ENCODE measurements at places on chromosomes 16 and 17.
A peak's percentile ranks its signal among the peaks of the same experiment; 100 is the strongest.

DNA sequence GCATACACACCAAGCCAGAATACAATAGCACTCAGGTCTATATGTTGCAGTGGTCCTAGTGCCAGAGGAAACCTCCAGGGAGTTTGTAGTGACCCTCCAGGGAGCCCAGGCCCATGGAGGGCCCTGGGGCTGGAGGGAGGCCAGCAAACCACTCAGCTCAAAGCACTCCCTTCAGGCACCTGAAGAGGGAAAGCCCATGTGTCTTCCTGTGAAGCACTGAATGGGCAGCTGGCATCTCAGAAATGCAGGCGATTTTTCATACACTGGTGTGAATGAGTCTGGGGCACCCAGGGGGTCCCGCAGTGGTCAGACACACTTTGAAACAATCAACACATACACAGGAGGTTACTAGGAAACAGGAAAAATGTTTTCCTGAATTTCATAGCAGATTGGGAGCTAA lies 12.8 kb downstream of the TBC1D26 start:
- DNase-seq: peak; percentile 11

GRCh38 chr17:72687886-72688285 lies 404.6 kb downstream of the SLC39A11 start:
- peak; percentile 54 for DNase-seq

GRCh38 chr16:73956587-73957494 lies 339.8 kb upstream of the PSMD7 start:
- DNase-seq: peak; percentile 11

- DNase-seq: no peak
Observed at GRCh38 chr16:89268585-89268984, 51.1 kb downstream of the ZNF778 start.

DNA sequence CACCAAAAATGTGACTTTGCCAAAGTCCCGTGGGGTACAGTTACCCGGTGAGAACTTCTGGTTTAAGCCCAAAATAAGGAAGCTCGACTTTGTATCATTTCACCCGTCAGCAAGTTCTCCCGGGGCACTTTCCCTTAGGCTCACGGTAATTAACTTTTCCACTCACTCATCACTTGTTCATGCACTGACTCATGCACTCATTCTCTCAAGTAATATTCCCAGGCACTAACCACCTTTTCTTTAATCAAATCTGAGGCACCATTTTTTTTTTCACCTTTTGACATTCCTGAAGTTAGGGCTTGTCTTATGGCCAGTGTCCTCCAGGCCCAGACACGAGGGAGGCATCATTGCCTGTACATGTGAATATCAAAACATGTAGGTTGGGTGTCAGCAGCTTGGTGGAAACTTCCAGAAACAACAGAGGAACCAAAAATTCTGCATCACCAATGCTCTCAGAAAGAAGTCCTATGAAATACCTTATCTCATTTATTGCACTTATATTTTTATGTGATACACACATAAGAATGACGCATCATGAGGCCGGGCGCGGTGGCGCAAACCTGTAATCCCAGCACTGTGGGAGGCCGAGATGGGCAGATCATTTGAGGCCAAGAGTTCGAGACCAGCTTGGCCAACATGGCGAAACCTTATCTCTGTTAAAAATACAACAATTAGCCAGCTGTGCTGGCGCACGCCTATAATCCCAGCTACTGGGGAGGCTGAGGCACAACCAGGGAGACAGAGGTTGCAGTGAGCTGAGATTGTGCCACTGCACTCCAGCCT lies 36.1 kb upstream of the ATP2C2 start:
- no peak for DNase-seq

GRCh38 chr17:46154151-46154816 lies 38.9 kb downstream of the KANSL1 start:
- no peak for DNase-seq

DNA sequence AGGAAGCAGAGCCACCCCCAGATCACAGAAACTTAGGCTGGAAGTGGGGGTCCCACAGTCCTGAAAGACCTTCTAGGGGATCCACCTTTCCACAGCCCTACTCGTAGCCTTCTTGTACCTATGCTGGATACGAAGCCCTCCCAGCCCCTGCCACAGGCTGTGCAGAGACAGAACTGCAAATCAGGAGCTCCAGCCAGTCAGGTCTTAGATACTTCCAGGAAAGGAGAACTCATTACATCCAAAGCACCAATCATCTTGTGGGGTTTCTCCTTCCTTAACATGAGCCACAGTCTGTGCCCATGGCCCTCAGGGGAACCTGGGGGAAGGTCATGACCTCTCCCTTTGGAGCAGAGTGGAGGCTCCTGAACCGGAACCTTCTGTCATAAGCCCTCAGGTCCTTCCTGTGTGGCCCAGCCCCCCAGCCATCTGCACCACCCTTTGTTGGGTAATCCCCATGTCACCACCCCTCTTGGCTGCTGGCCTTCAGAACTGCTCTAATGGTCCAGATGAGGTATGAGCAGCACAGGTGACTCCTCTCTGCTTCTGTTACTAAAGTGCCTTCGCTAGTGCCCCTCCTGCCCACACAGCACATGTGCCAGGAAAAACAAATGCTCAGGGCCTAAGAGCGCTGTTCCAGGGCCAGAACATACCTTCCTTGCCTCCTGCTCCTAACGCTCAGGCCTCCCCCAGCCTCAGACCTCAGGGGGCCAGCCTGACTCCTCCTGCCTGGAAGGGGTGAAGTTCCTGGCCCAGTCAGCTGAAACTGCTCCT lies 14.6 kb downstream of the SRCIN1 start:
- DNase-seq: no peak

- no peak for DNase-seq
Observed at GRCh38 chr17:45086865-45087503, 25.9 kb downstream of the NMT1 start.

- no peak for DNase-seq
Observed at GRCh38 chr17:49664706-49665211, 13.1 kb downstream of the SPOP start.

DNA sequence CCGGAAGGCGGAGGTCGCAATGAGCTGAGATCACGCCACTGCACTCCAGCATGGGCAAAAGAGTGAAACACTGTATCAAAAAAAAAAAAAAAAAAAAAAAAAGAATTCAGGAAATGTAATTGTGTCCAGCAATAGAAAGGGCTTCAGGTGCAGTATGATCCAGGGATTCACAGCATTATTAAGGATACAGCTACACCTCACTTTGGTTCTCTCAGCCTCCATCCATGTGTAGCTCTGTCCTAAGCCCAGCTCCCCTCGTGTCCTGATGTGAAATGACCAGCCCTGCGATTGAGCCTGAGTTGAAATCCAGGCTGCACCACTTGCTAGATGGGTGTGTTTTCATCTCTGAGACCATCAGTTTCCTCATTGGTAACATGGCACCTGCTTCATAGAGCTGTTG lies 3.0 kb downstream of the SLC5A10 start:
- DNase-seq: no peak

DNA sequence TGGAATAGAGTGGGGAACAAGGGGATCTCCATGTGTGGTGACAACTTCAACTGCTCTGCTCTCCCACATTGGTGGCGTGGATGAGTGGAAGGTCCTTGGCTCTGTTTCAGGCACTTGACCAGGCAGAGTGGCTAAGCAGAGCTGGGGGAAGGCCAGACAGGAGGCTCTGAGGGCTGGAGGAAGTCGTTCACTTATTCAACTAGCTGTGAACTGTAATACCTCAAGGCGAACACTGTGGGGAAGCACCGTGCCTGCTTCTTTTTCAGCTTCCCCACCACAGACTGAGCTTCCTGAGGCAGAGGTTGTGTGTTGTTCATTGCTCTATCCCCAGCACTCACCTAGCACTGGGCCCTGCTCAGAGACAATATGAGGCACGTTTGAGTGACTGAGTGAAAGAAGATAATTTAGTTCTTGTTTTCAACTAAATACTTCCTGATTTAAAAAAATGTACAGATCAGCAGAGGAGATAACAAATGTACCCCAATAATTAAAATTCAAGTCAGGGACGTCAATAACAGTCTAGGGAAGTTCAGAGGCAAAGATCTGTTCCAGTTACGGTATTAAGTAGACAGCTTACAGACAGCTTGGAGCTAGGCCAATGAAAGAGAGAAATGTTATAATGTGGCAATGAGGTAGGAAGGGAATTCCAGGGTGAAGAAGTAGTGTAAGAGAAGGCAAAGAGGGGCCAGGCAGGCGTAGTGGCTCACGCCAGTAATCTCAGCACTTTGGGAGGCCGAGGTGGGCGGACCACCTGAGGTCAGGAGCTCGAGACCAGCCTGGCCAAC lies 34.7 kb downstream of the MYO18A start:
- DNase-seq: peak; percentile 34

DNA sequence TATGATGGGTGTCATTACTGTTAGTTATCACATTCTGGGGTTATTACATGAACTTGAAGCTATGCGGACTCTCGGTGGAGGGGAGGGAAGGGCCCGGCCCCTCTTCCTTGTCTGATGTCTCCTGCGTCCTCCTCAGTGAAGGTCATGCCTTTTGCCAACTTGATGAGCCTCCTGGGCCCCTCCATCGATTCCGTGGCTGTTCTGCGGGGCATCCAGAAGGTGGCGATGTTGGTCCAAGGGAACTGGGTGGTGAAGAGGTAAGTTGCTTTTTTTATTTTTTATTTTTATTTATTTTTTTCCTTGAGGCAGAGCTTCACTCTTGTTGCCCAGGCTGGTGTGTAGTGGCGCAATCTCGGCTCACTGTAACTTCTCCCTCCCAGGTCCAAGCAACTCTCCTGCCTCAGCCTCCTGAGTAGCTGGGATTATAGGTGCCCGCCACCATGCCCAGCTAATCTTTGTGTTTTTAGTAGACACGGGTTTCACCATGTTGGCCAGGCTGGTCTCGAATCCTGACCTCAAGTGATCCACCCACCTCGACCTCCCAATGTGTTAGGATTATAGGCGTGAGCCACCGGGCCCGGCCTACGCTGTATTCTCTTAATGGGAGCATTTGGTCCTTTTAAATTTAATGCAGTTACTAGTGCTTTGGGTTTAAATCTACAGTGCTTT lies 21.6 kb downstream of the POLR3E start:
- no peak for DNase-seq

DNA sequence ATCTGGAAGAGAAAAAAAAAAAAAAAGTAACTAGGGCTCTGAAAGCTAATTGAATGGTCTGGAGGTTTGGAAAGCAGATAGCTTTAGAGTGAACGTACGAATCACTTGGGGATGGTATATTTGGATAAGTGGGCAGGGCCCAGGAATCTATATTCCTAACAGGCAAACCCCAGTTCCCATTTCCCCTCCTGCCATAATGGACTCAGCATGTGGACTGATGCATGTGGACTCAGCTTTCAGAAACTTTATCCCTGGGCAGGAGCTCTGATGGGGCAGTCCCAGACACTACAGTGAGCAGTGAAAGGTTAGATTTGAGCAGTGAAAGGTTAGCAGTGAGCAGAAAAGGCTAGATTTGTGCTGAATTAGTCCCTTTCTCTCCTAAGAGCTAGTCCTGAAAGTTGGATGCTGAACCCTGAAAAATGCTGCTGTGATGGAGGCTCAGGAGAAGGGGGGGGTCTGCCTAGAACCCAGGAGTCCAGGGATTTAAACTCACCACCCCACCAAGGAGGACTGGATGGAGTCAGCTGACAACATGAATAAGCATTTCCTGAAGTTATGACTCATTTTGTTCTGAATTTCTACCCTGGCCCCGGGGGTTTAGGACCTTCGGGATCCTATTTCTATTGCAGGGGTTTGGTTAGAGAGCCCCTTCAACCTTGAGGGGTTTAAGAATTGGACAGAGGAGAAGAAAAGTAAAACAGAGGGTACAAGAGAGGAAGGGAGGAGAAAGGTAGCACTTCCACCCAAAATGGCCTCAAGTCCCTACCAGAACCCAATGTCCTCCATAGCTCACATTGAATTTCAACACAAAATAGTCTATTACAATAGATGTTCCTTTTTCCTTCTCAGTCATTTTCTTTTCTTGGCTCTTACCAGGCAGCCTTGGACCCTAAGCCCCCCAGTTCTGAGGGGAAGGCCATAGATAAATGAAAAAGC lies 10.3 kb upstream of the FZD2 start:
- no peak for DNase-seq

- DNase-seq: no peak
Observed at GRCh38 chr16:24445216-24445615, 94.2 kb upstream of the RBBP6 start.

- DNase-seq: no peak
Observed at GRCh38 chr16:11121914-11122692, 133.9 kb downstream of the SOCS1 start.

DNA sequence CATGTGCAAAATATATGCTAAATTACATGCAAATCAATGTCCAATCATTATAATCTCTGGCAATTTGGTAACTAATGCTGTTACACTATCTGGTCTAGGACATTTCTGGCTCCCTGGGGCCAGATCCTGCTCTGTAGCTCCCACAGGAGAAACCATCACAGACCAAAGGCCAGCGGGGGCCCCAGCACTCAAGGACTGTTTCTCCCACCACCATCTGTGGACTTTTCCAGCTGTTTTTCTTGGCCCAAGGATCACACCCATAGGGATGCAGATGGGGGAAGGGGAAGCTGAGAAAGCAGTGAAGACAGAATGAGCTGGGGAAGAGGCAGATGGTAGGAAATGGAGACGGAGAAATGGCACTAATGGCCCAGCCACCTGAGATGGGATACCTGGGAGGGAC lies at the start of gene HIGD1B:
TSS of gene HIGD1B (plus strand) at position 298 of the 400 bp plus-strand sequence. CDS start 270 bp downstream, outside the sequence.
- DNase-seq: no peak

DNA sequence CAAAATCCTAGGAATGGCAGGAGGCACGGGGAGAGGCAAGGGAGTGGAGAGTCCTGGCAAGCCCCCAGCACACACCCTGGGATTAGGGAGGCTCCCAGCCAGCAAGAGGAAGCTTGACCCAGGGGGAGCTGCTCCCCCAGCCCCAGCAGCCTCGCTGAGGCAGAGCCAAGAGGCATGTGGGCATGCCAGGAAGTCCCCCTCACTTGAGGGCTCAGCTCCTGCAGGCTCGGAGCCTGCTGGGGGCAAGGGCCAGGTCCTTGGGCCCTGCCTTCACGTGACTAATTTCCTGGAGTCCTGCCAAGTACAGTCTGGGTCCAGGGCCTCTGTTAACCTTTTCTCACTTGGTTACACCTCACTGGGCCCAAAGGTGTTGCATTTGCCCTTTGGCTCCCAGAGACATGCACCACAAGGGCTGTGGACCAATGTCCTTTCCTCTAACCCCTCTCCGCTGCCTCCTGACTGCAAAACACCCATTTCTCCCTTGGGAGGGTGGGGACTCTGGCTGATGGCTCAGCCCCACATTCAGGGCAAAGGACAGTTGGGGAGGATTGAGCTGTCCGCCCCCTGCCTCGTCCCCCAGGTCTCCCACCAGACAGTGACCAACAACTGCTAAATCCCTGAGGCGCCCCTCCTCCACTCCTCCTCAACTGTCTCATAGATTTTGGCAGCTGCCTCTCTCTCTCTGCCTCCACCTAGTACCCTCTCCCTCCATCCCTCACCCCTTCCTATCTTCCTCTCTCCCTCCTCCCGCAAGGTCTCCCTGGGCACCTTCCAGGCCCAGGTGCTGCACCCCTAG lies 4.4 kb upstream of the SLC47A2 start:
- no peak for DNase-seq

GRCh38 chr17:8413328-8413727 lies 15.7 kb upstream of the RNF222 start:
- DNase-seq: no peak

Measured in NCI-H187 (cell line).